ENCODE measurements at places on chromosomes 3 and 15.
A peak's percentile ranks its signal among the peaks of the same experiment; 100 is the strongest.

- no peak for DNase-seq
Observed at GRCh38 chr15:84799511-84800187, 17.5 kb upstream of the ALPK3 start.

DNA sequence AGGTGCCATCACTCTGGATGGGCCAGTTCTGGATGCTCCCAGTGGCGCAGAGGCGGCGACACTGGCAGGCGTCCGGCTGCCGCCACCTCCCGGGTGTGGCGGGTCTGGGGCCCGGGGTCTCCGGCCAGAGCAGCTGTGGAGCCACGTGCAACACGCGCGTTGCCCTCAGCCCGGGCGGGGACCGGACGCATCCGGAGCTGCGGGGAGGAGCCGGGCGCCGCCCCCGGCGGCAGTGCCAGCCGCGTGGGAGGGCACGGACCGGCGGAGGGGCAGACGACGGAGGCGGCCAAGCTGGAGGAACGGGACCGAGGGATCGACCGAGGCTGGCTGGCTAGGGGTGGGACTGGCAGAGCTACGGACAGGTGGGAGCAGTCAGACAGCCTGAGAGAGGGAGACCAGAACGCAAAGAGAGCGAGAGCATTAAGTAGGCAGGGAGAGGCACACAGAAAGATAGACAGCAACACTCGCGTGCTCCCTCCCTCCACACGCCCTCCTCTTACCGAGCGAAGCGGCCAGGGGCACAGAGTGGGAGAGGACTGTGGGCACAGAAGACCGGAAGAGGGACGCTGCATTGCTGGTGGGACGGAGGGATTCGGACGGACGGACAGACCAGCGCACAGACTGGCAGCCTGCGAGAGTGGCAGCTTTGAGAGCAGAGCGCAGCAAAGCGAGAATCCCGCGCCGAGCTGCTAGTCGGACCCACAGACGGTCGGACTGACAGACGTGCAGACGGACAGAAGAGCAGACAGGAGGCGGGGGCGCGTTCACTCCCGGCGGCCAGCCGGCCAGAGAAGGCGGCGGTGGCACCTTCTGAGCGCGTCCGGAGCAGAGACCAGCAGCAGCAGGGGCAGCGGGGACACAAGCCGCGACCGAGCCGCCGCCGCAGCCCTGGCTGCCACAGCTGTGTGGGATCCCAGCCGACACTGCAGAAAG lies at the start of gene ARPP21:
Gene ARPP21, plus strand, starts transcription at position 272 of the 933 bp plus-strand sequence. CDS start 42,227 bp downstream, outside the sequence.
- DNase-seq = no peak

DNA sequence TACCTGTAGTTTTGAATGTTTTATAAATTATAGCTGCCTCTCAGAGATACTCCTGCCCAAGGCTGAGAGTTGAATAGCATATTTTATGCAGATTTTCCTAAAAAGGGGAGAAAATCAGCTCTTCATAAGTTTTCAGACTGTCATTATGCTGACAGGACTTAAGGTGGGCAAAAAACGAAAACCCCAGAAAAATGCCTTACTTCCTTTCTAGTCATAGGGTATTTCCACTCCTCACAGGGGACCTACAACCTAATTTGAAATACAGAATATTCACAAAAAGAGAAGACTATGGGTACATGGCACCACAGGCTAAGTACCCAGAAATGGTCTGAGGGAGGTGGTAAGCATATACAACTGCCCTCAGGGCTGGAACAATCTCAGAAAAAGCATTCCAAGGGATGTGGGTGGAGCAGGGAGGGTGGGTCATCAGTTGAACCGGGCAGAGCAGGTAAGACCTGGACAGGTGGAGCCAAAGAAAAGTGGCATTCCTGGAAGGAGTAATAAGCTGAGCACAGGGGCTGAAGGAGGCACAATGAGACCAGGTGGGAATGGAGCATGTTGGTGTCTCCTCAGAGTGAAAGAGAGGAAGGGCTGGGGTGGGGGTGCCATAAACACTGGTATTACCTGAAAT lies 10.6 kb upstream of the OXSR1 start:
- DNase-seq = no peak

DNA sequence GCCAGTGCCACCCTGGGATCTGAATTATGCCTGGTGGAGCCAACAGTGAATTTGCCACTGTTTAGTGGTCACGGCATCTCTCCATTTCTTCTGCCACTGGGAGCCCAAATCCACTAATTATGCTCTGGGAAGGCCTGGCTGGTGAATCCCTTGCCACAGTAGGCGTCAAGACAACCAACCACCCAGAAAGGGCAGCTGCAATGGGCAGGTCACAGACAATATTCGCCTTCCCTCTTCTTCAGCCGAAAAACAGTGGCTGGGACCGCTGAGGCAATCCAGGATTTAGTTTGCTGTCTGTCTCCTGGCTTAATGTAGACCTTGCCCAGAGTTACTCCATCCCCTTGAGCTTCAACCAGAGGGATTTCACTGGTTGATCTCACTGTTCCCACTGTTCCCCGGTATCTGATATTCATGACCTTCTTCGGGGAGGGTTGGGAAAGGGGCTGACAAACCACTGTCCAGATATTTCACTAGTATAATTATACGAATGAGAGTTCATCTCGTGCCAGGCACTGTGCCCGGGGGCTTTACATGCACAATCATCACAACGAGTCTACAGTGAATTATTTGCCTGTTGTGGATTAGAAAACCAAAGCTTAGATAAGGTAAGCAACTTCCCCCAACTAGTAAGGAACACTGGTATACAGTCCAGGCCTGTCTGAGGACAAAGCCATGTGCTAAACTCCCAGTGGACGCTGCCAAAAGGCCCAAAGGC lies 49.9 kb upstream of the RAB6B start:
- no peak for DNase-seq

- peak; percentile 19 for DNase-seq
Observed at GRCh38 chr3:195905970-195906864, 2.1 kb downstream of the TNK2 start.

DNA sequence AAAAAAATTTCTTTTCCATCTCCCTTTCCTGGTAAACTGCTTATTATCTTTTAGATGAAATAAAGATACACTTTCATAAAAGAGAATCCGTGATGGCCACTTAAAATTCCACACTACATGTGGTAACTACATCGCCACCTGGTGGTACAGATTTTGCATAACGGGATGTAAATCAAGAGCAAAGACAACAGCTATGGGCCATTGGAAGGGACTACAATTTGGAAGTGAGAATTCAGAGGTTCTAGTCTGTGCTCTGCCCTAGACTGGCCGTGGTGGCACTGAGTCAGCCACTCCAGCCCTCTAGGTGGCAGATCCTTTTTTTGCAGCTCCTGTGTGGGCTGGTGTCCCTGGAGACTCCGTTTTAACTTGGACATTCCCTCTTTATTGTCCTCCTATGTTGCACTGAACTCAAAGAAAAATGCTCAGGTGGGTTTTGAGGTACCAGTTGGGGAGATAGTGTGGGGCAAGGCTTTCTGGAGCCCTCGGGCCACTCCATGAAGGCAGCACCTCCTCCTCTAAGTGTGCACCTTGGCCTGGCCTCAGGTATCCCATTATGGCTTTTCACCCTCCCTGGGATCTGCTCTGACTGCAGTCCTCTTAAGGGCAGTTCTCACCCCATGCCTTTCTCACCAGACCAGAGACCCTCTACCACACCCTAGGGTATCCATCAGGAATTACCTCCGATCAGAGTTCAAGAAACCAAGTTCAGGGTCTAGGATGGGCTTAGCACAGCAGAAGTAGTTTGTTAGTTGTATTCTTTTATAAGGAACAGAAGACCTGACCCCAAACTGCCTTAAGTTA lies 54.9 kb downstream of the SPSB4 start:
- DNase-seq = peak; percentile 41

GRCh38 chr3:126050626-126051025 lies 33.3 kb downstream of the SLC41A3 start:
- DNase-seq = no peak
